HT-29 (cell line): ENCODE measurements at places on chromosomes 16 and 17.
A peak's percentile ranks its signal among the peaks of the same experiment; 100 is the strongest.

DNA sequence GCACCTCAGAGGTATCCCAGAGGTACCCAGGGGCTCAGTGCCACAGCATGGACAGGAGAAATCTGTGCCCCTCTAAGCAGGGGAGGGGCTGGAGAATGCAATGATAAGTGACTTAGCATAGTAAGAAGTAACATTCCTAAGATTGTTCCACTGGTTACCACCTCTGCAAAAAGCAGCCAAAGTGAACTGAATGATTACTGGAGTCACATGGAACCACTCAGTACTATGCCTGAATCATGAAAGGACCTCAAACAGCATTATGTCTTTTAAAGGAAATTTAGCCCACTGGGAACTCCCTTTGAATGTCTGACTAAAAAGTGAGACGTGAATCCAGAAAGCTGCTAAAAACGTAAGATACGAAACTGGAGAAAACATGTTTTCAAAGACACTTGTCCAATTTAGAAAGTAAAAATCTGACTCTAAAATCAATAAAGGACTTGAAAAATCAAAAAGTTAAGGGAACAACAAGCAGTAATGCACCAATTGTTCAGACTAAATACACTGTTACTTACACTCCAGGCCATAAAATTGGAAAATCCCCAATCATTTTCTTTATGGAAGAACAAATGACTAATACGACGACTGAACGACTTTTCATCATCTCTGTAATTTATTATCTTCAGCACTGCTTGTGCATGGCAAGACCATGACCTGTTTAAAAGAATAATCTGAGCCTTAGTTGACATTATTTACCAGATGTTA, 38.6 kb downstream of the LITAFD start:
- DNase-seq, result no peak

GRCh38 chr16:8247993-8248392, 342.3 kb downstream of the TMEM114 start:
- DNase-seq, result no peak

DNA sequence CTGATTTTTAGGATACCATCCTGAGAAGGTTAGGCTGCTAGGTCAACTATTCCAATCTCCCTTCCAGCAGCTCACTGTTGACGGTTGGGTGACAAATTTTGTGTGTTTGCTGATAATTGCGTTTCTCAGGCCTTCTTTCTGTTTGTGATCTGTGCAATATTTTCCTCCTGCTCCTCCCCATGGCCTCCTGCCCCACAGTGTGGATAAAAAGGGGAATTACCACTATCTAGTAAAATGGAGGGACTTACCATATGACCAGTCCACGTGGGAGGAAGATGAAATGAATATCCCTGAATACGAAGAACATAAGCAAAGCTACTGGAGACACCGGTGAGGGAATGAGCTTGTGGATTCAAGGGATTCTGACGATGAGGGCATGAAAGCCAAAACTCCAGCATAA, 9.2 kb downstream of the CHD3 start:
- DNase-seq, result peak; percentile 37

- no peak for DNase-seq
Measured at GRCh38 chr16:83715217-83715920, 92.4 kb upstream of the HSBP1 start.

DNA sequence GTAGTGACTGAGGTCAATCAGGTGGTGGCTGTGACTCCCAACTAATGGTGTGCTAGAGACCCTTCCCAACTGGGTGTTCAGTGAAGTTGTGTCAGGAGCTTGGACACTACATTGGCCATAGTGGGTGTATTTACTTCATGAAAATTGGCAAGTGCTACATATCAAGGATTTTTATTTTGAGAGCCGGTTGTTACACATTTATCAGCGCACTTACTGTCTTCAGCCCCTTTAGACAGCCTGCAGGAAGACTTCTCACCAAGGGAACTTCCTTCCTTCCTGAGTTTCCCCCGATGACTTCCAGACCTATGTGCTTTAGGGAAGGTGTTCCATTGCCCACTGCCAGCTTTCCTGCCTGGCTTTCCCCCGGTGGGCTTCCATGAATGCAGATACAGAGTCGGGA, 261.2 kb downstream of the CBLN1 start:
- DNase-seq, result no peak

GRCh38 chr16:74984194-74984528, 762 bp downstream of the WDR59 start:
- DNase-seq, result no peak

DNA sequence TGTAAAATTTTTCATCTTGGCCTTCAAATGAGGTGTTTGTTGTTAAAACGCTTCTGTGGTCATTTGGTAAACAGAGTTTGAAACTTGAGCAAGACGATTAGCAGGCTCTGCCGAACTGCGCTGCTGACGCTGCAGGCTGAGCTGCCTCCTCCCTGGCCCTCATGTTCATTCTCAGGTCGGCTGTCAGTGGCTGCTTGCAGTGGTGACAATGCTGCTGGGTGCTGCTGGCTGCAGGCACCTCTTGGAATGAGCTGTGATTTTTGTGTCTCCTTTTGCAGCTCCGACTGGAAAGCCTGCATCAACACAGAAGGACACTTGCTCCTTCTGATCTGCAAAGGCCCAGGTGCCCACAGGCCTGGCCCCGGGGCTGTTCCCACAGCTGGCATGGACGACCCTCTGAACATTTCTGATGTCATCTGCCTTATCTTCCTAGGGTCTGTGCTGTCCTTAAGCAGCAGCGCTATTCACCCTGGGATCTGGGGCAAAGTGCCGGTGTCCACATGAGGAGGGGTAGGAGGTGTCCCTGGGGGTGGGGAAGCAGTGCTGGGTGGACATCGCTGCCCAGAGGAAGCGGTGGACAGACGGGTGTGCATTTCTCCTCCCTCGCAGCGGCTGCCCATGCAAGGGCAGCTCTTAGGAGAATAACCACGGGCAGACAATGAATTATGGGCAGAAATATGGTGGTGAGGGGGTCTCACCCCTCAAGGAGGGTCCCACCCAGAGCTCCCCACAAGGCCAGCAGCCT, 23.1 kb upstream of the OSGIN1 start:
- no peak for DNase-seq

DNA sequence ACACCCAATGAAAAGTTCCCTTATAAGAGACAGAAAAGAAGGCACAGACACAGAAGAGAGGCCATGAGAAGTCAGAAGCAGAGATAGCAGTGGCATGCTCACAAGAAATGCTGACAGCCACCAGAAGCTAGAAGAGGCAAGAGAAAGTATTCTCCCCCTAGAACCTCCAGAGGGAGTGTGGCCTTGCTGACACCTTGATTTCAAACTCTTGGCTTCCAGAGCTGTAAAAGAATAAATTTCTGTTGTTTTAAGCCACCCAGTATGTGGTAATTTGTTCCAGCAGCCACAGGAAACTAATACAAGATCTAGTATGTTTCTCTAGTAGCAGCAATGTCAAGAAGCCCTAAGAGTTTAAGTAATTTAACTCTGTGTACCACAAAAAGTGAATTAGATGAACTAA, 87.2 kb upstream of the NOG start:
- DNase-seq, result no peak

GRCh38 chr16:55115506-55115905, 184.8 kb downstream of the IRX5 start:
- no peak for DNase-seq

DNA sequence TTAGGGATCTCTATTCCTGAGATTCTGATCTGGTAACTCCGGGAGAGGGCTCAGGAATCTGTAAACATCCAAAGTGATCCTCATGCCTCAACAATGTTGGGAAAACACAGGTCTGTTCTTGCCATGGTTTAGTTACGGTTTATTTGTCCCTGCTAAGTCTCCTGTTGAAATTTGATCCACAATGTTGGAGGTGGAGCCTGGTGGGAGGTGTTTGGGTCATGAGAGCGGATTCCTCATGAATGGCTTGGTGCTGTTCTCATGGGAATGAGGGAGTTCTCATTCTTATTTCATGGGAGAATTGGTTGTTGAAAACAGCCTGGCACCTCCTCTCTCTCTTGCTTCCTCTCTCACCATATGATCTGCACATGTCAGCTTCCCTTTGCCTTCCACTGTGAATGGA, 608.6 kb upstream of the GOT2 start:
- no peak for DNase-seq

DNA sequence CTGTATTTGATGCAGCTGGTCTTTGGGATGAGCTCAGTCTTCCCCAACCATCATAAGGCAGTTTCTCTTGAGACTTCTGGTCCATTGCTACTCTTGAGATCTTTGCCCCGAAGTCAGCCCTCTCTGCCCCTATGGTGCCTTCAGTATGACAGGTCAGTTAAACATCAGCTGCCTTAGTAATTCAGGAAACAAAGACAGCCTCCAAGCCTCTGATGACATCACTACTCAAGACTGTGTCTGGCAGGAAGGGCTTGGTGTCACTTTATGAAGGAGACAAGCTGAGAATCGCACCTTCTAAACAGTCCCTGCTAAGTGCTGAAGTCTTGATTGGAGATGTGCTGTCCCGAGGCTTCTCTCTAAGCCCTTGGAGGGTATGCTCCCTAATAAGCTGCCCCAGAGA, 104.9 kb upstream of the TBX2 start:
- DNase-seq, result no peak

- no peak for DNase-seq
Measured at GRCh38 chr17:13698832-13699231, 97.1 kb upstream of the HS3ST3A1 start.

DNA sequence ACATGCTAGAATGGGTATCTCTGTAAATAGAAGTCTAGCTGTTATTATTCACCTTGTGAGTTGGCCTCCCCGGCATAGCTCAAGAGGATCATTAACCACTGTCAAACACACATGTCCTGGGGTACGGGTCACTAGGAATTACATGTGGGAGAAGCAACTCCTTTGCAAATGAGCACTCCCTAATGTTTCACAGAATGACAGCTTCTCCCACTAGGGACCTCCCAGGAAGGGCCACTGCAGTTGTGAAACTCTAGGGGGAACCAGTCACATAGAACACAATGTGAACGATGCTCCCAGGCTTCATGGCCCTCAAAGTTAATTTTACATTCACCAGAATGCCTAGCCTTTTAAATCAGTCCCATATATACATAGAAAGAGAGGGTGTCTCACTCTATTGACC, 12.4 kb upstream of the ZNF19 start:
- DNase-seq, result peak; percentile 35

GRCh38 chr17:12712941-12713340, 47.3 kb downstream of the MYOCD start:
- no peak for DNase-seq

DNA sequence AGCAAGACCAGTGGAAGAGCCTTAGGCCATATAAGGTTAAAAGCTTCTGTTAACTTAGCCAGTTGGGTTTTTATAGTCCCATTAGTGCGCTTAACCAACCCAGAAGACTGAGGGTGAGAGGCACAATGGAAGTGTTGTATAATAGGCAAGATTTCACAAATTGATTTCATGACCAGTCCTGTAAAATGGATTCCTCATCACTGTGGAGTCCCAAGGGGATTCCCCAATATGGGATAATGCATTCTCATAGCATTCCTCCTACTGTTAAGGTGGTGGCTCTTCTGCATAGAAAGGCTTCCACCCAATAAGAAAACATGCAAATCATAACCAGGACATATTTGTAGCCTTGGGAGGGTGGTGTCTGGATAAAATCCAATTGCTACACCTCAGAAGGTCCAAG, 22.1 kb upstream of the B4GALNT2 start:
- no peak for DNase-seq

DNA sequence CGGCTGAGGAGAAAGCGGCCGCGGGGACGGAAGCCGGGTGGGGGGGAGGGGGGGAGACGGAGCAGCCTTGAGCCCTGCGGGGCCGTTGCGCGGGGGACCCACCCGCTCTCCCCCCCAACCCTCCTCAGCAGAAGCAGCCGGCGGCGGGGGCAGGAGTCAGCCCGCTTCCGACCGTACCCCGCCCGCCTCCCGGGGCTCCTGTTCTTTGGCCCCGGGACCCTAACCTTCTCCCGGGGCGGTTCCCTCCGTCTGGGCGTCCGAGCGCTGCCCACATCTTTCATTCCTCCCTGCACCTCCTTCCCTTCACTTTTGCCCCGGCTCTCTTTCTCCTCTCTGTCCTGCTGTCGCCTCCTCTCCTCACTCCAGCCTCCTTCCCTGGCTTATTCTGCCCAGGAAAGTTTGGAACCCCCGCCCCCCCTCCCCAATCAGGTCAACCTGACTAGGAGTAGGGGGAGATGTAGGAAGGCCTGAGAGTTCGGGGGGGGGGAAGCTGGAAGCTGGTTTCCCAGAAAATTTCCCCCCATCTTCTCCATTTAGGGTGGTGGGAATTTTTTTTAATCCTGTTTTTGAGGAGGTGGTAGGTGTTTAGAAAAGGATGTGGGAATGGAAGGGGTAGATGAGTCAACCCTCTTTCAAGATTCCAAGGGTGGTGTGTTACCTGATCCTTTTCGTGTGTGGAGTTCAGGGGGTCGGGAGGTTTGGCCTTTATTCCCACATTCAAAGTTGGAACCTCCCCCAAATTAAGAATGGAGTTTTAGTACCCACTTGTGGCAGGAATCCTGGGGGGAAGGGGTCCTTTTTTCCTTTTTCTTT, 427 bp upstream of the NLK start:
- no peak for DNase-seq
